ENCODE measurements at places on chromosomes 16 and 17.

DNA sequence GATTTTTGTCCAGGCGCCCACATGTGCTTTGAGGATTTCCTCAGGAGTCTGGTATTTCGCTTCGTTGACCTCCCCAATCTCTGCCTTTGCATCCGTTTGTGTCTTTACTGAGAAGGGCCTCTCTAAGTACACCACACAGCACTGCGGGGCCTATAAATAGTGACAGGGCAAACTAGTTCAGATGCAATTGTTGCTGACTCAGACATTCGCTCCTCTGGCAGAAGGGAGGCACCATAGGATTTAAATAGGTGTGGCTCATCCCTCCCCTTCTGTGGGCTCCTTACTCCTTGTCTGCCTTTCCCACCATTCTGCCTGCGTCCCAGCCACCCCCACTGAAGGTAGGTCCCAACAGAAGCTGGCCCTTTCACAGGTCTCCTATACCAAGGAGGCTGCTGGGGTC is 192.3 kb downstream of the SHISA9 start:
- no peak for DNase-seq

- DNase-seq = no peak
Observed at GRCh38 chr16:21028728-21029127, 121.9 kb downstream of the DNAH3 start.

DNA sequence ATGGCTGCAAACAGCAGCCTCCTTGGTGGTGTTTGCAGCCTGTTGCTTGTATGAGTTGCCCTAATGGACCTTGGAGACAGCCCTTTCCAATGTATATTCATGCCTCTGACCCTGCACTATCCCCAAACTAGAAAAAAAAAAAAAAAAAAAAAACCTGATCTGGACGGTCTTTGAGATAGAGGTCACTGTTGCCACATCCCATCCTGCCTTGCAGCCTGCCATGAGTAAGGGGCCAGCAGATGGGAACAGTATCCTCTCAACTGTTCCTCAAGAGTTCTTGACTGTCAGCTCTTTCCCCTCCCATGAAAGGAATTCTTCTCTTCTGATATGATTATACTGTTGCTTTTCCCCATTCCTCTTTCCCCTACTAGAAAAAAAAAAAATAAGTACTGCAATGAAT is 152.4 kb downstream of the SSH2 start:
- no peak for DNase-seq

DNA sequence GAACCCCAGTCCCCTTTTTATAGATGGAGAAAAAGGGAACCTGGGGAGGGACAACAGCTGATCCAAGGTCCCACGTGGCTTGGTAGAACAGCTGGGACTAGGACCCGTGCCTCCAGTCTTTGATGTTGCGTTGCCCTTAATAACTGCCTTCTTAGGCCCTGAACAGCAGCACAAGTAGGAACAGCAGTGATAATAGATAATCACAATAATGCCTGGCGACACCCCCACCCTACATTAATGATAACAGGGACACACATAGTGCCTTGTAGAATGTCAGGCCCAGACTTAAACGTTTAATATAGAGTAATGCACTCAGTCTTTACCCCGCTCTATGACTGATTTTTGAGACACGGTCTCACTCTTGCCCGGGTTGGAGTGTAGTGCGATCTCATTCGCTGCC is 96.4 kb downstream of the ABCC6 start:
- DNase-seq = no peak

DNA sequence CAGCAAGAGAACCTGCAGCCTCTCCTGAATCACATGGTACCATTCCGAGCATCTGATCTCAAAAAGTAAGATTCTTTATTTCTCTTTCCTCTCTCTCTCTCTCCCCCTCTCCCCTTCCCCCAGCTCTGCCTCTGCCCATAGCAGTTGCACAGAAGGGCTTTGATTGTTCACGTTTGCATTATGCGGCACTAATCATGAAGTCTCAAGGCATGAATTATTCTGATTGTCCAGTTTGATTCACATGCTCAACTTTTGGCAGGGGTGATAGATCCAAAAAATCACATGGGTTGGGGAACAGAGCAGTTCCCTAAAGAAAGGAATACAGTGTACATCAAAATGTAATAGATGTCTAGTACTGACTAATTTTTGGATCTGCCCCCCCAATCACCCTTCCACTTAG is 380.0 kb upstream of the SOX9 start:
- DNase-seq = no peak

DNA sequence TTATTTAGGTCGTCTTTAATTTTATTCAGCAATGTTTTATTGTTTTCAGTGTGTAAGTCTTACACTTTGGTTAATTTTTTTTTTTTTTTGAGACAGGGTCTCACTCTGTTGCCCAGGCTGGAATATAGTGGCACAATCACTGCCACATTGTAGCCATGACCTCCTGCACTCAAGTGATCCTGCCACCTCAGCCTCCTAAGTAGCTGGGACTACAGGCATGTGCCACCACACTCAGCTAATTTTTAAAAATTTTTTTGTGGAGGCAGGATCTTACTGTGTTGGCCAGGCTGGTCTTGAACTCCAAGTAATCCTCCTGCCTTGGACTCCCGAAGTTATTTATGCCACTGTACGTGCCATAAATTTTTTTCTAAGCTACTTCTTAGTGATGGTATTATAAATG is 14.5 kb downstream of the RPS6KB1 start:
- DNase-seq = no peak

DNA sequence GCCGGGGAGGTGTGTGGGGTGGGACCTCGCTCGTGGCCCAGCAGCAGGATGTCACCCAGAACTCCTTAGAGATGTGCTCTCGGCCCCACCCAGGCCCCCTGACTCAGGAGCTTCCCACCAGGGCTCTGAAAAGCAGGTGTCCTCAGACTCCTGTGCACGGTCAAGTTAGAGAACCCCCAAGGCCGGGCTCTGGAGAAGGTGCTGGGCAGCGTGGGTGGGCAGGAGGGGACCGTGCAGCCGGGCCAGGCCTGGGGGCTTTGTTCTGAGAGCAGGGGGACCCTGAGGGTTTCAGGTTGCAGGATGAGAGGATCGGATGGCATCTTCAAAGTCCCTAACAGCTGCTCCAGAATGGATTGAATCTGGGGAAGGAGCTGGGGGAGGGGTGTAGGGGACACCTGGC is 164.4 kb upstream of the CIBAR2 start:
- peak; percentile 25 for DNase-seq

GRCh38 chr16:86880316-86881117 is 302.2 kb downstream of the FOXL1 start:
- DNase-seq = no peak

GRCh38 chr17:19457830-19458271 is 46.8 kb downstream of the RNF112 start:
- peak; percentile 76 for DNase-seq

DNA sequence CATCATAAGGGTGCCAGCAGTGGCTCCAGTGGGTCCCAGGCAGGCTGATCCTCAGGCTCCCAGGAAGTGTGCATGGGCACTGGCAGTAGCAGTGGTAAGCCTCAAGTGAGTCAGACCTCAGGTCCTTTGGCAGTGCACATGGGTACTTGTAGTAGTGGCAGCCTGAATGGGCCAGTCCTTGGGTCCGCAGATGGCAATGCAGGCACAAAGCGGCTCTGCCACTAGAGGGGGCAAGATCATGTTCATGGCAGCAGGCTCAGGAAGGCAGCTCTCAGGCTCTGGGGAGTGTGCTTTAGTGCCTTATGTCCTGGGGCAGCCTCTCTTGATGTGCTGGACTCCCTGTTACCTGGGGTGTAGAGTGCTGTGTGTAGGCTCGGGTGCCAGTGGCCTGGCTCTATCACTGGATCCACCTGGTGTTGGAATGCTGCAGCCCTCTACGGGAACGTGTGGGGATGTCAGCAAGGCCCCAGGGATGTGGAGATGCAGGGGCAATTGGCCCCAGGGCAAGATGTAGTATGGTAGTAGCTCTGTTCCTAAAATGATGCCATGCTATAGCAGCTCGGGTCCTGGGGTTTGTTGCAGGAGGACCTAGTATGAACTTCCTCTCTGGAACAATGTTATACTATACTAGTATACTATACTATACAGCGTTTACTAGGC is 11.0 kb downstream of the ACSM3 start:
- DNase-seq = peak; percentile 82

DNA sequence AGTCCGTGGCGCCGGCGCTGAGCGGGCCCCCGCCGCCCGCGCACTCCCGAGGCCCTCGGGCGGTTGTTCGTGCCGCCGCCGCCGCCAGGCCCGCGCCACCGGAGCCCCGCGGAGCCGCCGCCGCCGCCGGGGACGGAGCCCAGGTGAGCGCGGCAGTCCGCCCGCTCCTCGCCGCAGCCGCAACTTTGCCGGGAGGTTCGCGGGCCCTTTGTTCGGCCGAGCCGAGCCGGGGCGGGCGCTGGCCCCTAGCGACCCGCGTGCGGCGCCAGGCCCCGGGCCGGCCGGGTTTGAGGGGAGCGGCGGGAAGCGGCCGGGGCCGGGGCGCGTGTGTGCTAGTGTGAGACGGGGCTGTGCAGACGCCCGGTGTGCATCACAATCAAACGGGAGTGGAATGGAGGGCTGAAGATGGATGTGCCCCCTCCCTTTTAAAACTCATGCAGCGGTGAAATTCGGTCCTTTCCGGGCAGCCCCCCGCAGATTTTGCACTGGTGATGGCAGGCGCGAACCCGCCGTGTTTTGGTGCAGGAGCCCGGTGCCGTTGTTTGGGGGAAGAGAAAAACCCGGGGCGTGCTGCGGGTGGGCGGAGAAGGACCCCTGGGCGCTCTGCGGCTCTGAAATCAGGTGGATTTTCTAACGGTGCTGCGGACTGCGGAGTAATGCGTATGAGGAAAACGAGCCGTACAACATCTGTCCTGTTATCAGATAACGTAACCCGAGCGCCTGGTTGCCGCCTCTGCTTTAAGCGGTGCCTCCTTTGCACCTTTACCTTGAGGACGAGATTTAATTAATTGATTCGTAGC is 823 bp downstream of the TNRC6C start:
- peak; percentile 24 for DNase-seq

DNA sequence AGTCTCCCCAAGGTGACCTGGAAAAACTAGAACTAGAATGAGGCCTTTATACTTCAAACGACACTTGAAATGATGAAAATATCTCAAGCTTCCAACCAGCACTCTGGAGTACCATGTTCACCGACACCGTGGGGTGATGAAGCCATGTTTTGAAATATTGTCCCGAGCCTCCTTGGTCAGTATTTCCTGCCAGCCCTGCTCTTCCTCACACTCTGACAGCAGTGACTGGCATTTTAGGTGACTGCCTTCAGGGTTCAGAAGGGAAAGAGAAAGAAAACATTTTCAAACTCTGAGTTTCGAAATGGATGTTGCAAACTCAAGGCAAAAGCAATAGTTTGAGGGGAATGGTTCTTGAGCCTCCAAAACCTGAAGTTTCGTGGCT is 39.3 kb upstream of the IRX6 start:
- no peak for DNase-seq

GRCh38 chr16:68548947-68549346 is 9.9 kb downstream of the ZFP90 start:
- DNase-seq = no peak

- no peak for DNase-seq
Observed at GRCh38 chr16:19997734-19998133, 76.0 kb downstream of the GPR139 start.

- DNase-seq = no peak
Observed at GRCh38 chr17:9976283-9977179, 71.5 kb upstream of the RCVRN start.

DNA sequence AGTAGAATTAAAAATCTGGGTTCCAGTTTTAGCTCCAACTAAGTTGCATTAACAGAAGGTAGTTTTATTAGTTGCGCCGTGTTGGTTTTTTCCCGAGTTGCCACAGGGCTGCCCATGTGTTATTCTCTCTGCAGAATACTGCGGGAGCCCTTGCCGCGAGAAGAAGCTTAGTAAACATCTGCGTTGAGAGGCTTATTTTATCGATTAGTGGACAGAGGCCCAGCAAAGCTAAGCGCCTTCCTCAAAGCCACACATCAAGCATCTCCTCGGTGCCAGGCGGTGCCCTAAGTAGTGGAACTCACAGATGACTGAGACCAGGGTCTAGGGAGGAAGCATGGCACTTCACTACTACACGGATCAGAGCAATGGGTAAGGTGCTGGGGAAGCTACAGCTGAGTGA is 212.3 kb upstream of the IRX5 start:
- peak; percentile 71 for DNase-seq
